ENCODE measurements at places on chromosomes 5 and 9.
A peak's percentile ranks its signal among the peaks of the same experiment; 100 is the strongest.

DNA sequence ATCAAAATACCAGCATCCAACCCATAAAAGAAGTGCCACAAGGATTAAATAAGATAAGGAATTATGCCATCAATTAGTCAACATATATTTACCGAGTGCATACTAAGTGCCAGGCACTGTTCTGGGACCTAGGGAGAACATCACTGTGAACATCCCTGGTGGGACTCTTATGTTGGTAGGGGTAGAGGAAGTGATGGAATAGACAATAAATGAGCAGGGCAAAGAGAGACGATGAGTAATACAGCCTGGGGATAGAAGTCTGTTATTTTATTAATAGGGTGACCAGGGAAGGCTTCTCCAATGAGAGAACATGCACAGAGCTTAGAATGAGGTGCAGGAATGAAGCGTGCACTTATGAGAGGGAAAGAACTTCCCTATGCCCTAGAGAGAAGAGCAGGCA is 47.4 kb upstream of the VLDLR start:
- no peak for DNase-seq

GRCh38 chr9:136464241-136464640 is 18.6 kb downstream of the SEC16A start:
- no peak for DNase-seq

DNA sequence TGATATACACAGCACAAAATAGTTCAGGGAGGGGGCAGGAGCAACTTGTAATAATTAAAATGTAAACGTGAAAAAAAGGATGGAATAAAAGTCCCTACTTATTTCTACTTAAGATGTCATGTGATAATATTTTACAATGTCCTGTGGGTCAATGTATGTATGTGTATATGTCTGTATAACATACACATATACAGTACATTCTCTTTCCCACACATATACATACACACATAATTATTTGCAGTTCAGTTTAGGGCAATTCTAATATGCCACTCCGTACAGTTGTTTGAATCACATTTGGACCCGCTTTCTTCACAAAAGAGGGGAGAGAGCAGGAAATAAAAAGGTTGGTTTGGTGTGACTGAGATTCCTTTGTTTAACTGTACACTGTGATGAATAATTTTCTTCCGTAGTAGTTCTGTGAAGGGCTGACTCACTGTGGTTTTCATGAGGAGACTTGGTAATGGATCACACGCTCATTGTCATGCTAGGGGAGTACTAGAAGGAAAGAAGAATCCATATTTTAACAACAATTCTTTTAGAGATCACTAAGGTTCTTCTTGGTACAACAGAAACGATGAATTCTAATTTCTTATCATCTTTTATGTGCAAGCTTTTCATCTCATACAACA is 26.2 kb upstream of the ACOT12 start:
- no peak for DNase-seq

DNA sequence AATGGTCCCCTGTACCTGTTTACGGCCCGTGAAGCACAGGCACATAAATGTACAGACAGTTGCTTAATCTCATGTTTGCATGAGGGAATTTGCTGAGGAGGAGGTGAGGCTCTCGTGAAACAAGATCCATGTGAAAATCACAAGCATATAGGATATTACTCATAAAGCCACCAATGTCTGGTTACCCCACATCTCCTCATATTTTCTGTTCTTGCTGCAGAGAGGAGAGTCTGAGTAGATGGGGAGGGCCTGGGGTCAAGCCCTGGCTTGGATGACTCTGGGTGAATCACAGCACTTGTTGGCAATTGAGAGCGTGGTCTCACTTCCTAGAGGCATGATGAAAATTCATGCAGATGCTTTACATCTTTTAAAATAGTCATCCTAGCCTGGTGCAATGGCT is 975 bp downstream of the AGXT2 start:
- DNase-seq, result no peak

DNA sequence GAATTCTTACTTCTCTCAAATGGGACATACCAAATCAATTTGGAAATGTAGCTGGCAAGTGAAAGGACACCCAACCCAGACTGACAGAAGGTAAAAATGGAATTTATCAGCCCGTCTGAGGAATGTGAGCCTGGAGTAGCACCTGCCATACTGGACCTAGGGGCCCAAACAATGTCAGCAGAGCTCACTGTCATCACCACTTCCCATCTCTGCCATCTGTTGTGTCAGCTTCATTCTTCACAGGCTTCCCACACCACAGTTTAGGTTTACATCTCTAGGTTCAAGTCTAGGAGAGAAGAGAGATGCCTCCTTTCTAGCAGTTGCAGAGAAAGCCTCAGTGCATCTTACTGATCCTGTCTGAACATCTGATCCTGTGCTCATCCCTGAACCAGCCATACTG is 222.4 kb downstream of the DOCK8 start:
- peak; percentile 66 for DNase-seq

DNA sequence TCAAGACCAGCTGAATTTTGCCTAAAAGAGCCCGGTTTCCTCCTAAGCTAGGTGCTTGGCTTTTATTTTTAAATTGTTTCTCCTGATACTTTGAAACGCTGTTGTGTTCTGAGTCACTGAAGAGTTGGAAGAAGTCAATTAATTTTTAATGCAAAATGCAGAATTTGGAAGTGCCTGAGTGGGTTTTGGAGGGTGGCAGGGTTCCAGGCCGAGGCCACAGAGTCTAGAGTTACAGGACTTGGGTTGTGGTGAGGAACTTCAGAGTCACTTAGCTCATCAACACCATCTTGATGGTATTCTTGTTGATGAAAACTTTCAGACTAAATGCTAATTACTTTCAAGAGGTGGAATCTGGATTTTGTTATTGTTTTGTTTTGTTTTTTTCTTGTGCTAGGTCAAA is 130.6 kb downstream of the PDZD2 start:
- no peak for DNase-seq

DNA sequence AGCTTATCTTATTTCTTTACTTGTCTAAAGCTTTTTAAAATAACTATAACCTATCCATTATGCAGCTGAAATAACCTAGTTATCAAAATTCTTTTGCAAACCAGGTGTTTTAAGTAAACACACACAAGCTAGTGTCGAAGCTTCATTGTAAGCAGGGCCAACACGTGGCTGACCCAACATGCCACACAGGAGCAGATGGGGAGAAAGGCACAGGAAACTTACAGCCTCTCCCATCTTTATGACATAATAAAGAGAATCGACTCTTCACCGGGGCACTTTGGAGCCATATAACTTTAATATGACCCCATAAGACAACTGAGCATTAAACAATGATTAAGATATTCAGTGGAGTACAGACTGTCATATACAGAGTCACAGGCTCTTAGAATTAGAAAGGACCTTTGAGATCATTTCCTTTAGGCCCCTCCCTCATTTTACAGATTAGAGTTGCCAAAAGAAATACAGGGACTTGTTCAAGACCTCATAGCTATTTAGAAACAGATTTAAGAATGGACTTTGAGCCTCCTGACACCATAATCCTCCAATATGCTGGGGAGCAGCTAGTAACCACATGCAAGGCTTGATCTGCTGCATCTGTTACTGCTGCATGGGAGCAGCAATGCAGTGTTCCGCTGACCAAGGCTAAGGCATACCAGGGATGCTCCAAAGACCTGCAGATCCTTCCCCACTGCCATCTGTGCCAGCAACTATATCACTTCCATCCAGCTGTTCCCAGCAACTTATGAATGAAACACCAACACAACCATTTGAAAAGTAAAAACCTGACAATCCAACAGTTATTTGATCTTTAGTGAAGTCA is 75.4 kb downstream of the RASEF start:
- no peak for DNase-seq

GRCh38 chr9:19720377-19720776 is 68.5 kb downstream of the SLC24A2 start:
- no peak for DNase-seq

- no peak for DNase-seq
Observed at GRCh38 chr5:4182144-4182543, 586.5 kb downstream of the IRX1 start.

Measured in NCI-H2171 treated with DMSO at 0.1 percent for 48 hours (cell line).